ENCODE measurements at places on chromosomes 7 and 10.

DNA sequence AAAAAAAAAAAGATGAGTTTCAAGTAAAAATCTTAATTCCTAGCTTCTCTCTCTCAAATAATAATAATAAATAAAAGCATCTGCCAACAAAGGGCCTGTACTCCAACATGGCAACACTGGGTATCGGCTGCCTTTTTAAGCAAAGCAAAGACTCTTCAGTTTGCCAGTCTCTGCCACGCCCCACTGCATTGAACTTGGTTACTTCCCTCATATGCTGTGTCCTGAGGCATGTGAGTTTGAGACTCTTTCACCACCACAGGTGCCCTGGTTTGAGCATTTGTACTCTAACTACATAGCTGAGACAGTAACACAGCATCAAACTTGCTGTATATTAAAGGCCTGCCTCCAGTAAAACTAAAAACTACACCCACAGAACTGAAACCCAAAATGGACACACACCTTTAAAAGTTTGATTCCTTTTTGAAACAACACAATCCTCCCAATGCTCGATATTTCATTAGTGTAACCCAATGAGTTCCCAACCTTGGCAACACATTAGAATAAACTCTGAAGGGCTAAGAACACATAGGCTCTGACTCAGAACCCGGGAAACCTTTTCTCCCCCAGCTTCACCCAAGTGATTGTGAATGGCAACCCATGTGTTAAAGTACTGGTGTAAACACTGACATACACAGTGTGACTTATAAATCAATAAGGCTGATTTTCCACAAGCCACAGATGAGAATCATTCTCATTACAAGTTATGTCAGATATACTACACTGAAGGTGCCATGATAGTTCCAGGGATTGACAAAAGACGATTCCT is 12.0 kb downstream of the JAZF1 start:
- no peak for DNase-seq

DNA sequence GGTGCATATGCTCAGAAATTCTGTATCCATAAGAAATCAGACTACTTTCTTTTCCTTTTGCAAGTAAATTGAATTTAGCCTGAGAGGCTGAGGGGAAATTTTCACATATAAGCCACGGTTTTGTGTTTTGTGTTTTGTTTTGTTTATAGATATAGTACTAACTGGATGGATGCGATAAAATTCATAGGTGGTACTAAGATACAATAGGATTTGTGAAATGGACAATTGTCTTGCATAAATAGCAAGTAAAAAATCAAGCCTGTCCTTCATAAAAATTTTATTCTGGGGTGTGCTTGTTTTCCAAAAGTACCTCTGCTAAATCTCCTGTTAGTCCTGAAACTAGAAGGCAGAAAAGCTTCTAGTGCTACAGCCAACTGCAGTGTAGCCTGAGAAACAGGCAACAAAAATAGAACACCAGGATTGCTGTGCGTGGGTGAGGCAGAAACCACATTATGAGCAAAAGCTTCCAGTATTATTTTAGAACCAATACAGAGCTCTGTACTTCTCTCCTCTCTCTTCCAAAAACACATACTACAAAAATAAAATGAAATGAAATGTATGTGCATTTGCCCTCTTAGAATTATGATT is 634 bp upstream of the HDAC9 start:
- no peak for DNase-seq

DNA sequence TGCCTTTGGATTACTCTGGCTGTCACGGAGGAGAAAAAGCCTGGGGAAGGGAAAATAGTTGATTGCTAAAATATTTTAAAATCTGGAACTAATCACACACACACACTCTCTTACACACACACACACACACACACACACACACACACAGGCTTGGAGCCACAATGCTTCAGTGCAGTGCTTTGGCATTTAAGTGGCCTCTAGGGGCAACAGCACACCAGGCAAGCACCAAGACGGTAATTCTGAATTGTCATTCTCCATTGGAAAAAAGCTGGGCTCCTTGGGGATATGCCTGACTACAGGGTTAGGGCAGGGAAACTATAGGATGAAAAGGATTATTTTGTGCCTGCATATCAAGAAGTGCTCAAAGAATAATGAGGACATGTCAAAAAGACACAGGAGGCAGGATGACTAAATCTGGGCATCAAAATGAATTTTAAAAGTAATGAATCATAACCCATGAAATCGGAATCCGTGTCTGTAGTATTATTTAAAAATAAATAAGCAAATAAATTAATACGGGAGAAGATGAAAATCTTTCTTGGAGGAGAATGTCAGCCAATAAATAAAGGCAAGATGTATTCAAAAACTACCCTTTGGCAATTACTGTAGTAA is 30.4 kb upstream of the DDC start:
- DNase-seq, result no peak

GRCh38 chr10:55631071-55631654 is 729.9 kb downstream of the ZWINT start:
- no peak for DNase-seq

DNA sequence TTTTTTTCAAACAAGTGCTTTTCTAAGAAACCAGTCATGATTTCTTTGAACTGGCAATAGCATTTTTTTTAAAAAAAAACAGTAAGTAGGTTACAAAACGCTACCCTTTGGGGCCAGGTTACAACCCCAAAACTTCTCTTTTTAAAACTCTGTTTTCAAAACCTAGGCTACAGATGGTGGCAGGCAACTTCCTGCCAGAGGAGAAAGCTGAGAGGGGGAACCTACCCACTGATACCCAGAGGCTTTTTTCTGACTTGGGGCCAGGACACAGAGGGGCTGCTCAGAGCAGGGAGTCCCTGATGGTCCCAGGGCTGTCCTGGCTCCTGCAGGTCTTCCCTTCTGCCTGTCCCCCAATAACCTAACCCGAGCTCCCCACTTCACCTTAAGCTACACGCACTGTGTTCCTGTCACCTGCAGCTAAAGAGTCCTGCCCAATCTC is 6.9 kb downstream of the STN1 start:
- DNase-seq, result no peak

- DNase-seq, result no peak
Measured at GRCh38 chr10:70283445-70284399, at the start of gene NPFFR1. TSS of gene NPFFR1 (minus strand) at chr10:70284004. CDS start at chr10:70283676, 328 bp downstream.

- no peak for DNase-seq
Measured at GRCh38 chr7:19567011-19567410, 141.8 kb downstream of the POLR1F start.

DNA sequence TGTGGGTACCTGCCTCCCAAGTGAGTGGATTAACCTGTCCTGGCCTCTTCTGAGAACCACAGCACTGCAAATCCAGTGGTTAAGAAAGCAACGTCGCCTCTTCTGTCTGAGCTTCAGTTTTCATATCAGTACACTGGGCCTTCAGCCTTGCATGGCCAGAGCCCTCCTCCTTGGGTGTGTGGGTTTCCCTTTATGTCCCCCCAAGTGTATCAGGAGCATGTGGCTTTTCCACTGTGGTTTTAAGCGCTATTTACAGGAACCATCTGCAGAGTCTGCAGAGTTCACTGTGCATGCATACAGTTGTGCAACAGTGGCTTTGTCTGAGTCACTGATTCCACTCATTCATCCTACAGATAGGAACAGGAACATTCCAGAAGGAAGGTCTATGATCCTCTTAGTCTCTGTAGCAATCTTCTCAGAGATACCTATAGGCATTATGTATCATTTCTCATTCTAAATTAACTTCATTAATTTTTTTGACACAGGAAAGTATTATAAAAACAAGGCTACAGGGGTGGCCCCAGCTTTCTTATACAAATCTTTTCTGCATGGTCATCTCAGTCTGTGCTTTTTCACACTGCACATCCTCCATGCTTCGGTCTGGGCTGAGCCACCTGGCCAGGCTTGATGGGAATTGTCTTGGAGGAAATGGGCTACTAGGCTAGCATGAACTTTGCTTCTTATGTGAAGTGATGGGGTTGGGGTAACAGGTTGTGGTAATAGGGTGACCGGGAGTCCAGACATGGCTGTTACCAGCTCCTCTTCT is 17.1 kb downstream of the MBL2 start:
- no peak for DNase-seq

- no peak for DNase-seq
Measured at GRCh38 chr7:1794888-1795542, 124.9 kb downstream of the ELFN1 start.

GRCh38 chr10:25064401-25064800 is 48.0 kb downstream of the THNSL1 start:
- DNase-seq, result no peak

DNA sequence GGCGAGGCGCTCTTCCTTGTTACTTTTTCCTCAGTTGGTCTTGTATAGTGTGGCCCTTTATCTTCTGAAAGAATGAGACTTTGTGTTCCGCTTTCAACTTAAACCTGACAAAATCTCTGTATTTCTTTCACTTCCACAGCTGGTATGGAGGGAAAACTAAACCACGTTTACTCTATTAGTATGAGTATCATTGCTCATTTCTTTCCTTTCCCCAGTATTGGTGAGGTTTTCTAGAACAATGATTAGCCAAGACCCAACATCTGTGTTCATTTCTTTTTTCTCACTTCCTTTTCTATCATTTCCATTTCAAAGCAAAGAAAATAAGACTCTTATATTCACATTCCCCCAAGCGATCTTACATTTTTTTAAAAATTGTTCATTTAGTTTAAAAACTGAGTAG is 165.3 kb downstream of the PAXIP1 start:
- no peak for DNase-seq

GRCh38 chr7:142587578-142588191 is 161.6 kb upstream of the PRSS1 start:
- no peak for DNase-seq

DNA sequence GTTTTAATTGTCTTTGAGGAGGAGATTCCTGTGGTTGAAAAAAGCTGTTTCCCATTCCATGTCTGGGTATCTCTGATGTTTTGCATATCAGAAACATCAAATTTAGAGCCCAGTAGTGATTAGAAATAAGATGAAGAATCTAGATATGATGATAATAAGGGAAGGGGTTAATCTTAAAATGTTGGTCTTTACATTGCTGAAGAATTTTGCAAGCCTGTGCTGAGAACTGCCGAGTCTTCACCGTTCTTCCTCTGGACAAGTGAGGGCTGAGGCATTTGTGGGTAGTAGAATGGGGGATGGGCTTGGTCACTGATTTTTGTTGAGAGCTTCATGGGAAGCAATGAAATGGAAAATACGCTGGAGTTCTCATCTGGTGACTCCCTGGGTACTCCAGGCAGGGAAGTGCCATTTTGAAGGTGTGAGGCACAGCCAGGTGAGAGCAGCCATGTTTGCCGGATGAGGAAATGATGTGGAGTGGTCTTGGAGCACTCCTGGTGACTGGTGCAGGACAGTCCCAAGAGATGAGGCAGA is 10.2 kb downstream of the TCF7L2 start:
- no peak for DNase-seq

DNA sequence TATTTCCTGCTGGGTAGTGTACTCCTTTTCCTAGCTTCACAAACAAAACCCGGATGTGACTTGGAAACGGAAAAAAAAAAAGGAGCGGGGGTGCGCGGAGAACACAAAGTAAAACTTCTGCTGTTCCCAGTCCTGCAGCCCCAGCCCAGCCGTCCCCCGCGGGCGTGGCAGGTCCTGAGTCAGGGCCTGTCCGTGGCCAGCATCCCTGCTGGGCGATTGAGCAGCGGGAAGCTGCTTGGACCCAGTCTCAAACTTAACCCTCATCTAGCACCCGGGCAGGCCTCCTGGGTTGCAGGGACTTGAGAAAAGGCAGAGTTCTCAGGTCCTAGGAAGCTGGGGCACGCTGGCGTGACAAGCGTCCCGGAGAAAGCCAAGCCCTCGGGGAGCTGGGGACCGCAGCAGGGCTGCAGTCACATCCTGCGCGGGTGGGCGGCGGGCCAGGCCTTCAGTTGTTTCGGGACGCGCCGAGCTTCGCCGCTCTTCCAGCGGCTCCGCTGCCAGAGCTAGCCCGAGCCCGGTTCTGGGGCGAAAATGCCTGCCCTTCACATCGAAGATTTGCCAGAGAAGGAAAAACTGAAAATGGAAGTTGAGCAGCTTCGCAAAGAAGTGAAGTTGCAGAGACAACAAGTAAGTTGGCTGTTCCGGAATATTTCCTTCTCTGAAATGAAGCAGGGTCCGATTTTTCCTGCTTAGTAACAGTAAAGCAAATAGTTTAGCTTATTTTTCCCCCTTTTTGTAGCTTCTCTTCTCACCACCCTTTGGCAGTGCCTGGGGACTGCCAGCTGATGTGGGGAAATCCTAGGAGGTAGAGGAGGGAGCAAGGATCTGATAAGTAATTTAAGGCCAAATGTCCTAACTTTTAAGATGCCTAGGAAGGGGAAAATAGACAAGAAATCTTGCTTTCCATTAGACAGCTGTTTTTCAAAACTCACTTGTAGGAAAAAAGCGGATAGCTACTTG is at the start of gene GNG11:
Gene GNG11 (plus strand): TSS at position 129 of the 960 bp plus-strand sequence. CDS start 403 bp downstream, at position 532.
- DNase-seq, result peak; percentile 17

GRCh38 chr7:44965441-44965903 is 13.3 kb downstream of the MYO1G start:
- no peak for DNase-seq

DNA sequence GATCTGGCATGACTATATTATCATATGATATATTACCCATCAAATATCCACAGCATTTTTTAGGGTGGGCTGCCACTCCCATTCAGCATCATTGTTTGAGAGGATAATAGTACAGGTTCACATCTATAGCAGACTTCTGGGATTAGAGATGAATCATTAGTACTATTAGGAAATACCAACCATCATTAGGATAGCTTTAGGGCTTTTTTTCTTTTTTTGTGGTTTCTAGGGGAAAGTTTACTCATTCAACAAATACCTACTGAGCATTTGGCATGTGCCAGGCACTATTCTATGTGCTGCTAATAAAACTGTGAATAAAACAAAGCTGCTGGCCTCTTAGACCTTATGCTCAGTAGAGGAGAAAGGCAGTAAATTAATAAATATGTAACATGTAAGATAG is 40.6 kb downstream of the NHLRC2 start:
- DNase-seq, result no peak

Measured in esophagus squamous epithelium (tissue), 5 donors.